ENCODE measurements at places on chromosomes 3 and 15.

DNA sequence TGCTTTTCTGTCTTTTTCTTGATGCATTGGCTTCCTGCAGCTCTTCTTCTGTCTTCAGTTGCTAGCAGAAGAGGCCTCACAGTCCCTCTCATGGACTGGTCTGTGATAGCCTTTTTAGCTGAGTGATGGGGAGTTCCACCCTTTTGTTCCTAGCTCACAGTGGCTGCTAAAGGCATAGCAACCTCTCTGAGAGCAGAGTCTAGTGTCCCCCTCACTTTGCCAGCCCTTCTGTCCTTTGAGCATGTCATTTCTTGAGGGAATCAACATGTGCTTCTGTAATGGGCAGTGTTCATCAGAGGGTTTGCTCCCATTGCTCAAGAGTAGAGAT lies 44.4 kb downstream of the GAP43 start:
- DNase-seq: no peak

- no peak for DNase-seq
Measured at GRCh38 chr3:46212101-46212500, 4.0 kb upstream of the CCR1 start.

GRCh38 chr3:132554437-132554836 lies 42.6 kb upstream of the ACKR4 start:
- no peak for DNase-seq

GRCh38 chr15:57962887-57963286 lies 102.6 kb downstream of the ALDH1A2 start:
- no peak for DNase-seq

- DNase-seq: no peak
Measured at GRCh38 chr15:40114218-40114617, 5.5 kb upstream of the BMF start.

- DNase-seq: no peak
Measured at GRCh38 chr15:92714077-92714476, 58.5 kb upstream of the FAM174B start.

Measured in activated gamma-delta T cell treated with anti-CD3 and anti-CD28 coated beads, Interleukin-2, amount 50 U/mL, for 16 hours (primary cell).